ENCODE measurements at places on chromosomes 16 and 17.

DNA sequence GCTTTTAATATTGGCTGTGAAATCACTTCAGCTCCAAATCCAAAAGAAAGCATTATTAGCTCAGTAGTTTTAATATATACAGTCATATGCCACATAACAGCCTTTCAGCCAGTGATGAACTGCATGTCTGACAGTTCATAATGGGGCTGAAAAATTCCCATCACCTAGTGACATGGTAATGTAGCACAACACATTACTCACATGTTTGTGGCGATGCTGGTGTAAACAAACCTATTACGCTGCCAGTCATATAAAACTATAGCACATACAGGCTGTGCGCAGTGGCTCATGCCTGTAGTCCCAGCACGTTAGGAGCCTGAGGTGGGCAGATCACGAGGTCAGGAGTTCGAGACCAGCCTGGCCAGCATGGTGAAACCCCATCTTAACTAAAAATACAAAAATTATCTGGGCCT is 92.2 kb downstream of the TUBD1 start:
- DNase-seq = no peak

- no peak for DNase-seq
Observed at GRCh38 chr16:56941856-56942331, 10.0 kb downstream of the HERPUD1 start.

DNA sequence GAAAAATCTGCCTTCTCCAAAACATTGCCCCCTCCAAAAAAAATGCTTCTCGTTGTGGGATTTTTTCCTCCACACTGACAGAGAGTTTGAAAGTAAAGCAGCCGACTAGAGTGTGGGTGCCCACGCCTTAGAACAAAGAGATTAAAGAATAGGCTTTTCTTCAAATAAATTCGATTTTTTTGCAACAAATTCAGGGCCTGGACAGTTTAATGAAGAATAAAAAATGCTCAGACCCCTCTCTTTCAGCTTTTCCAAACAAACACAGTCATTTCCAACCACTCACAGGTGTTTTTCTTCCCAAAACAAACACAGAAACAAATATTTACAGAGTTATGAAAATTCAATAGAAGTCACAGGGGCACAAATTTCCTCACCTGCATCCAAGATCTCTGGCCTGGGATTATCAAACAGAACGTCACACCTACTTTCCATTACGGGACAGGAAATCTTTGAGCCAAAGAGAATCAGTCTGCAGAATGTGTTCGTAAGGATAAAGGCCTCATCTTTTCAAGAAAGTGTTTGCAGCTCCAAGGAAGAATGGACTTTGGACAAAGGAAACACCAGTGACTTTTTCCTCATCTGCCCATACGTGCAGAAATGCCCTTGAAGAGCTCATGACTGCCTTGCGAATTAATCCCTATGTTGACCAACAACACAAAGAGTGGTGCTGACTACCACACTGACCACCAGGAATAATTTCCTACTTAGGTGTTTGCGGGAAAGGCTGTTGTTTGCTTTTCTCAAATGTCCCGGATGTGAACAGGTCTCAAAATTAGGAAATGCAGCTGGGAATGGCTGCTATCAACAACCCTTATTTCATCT is 31.3 kb upstream of the TOX3 start:
- no peak for DNase-seq

DNA sequence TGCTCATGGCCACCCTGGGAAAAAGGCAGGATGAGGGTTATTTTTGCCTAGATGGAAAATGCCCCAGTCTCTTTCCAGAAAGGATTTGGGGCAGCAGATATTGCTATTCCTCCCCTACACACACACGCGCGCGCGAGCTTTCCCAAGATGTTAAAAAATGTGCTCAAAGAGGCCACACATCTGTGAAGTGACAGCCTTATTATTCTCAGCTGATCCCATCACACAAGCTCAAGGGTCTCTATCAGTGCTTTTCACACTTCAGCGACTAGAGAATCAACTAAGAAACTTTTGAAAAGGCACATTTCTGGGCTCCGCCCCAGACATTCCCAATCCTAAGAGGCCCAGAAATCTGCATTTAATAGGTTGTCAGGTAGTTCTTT is 5.7 kb upstream of the RAB5C start:
- no peak for DNase-seq

DNA sequence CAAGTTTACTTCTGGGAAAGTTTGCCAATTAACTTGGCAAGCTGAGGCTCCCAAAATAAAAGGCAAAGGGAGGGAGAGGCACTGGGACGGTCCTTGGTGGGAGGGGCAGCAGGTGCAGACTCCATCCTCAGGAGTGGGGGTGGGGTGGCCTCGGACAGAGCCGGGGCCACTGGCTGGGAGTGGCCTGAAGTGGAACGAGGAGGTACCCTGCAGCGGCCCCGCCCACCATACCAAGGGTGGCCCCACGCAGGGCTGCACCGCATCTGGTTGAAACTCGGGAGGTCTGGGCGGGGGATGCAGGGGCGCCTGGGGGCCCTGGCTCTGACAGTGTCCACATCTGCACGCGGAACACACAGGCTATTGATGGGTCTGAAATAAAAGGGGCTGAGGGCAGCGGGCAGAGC is 42.4 kb upstream of the SLC38A10 start:
- DNase-seq = no peak

- DNase-seq = peak; percentile 30
Observed at GRCh38 chr16:79599256-79599836, 1.2 kb downstream of the MAF start.

GRCh38 chr16:31113121-31114120 is 4.0 kb upstream of the KAT8 start:
- DNase-seq = no peak

DNA sequence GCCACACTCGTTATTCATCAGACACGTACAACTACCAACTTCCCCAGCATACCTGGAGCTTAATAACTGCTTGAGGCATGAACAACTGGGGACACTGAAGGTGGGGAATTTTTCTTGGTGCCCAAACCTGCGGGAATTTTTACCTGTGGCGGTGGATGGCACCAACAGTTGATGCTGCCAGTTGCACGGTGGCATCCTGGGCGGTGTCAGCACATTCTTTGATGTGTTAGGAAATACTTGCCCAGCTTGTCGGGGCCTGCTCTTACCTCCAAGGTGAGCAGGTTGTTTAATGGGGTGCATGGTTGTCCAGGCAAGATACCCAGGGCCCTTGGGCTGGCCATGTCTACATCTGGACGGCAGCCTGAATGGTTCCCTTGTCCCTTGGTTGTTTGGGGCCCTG is 79.6 kb downstream of the CRISPLD2 start:
- DNase-seq = no peak

DNA sequence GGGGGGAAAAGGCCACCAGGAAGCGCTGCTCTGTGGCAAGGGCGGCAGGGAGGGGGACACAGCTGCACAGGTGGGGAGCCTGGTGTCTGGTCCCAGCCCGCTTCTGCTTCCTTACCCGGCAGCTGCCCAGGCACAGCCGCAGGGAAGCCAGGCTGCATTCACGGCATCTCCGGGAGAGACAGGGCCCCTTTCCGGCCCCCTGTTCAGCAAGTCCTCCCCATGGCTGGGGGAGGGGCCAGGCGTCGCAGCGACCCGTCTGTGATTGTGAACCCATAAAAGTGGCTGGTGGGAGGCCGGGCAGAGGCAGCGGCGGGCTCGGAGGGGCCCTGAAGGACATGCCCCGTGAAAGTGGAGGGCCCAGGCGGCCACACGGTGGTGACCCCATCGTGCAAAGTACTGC is 28.7 kb downstream of the SOX8 start:
- no peak for DNase-seq

DNA sequence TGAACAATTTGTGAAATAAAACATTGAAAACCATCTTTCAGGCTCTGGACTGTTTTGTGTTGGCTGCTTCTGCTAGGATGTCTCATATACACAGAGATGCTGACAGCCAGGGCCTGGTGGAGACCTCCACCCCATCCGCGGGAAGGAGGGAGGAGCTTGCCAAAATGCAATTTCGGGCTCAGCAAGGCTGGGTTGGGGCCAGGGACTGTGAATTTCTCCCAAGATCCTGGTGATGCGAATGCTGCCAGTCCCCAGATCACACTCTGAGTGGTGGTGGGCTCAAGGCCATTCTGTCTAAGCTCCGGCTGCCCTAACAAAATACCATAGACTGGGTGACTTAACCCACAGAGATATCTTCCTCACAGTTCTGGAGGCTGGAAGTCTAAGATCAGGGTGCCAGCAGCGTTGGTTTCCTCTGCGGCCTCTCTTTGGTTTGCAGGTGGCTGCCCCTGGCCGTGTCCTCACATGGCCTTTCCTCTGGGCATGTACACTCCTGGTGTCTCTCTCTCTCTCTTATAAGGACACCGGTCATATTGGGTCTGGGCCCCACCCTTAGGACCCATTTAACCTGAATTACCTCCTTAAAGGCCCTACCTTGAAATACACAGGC is 89.8 kb downstream of the CRISPLD2 start:
- DNase-seq = no peak

DNA sequence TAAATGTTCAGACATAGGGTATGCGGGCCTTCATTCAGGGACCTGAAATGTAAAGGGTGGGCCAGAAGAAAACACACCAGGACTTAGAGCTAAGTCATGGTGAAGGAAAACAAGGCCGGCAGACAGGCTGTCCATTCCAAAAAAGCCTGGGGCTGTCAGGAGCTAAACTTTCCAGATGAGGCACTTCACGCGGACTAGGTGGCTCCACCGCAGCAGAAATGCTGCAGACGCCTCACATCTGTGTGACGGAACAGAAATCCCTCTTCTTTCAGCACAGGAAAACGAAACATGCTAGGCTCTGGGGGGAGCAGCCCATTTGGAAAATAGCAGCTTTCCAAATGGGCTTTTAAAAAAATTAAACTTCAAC is 88.7 kb downstream of the HS3ST3A1 start:
- DNase-seq = no peak

DNA sequence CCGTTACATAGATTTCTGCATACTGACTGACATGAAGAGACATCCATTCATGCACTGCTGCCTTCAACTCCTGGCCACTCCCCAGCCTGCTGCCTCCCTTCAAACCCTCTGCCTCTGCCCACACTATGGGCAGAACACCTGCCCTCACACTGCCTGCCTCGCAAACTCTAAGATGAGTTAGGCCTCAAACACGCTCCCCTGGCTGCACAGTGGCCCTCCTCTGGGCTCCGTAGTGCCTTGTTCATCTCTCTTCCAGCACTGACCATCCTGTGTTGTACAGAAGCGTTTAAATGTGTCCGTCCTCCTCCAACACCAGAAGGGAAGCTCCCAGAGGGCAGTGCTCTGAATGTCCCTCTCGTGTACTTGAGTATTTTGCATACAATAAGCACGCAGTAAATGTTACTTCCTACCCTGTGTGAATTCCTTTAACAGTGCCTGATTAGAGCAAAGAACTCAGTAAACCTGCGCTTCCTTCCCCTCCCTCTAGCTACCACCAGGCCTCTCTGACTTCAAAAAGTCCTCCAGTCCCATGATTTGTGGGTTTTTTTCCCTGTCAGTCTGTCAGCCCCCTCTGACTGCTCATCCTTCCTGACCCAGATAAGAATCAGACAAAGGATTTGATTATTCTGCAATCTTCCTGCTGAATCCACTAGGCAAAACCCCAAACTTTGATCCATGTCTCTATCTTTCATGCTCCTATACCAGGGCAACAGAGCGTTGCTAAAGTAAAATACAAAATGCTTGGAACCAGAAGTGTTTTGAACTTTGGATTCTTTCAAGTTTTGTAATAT is 3.9 kb downstream of the DHX33 start:
- DNase-seq = no peak

GRCh38 chr16:83095941-83096692 is 469.3 kb downstream of the CDH13 start:
- DNase-seq = no peak

- no peak for DNase-seq
Observed at GRCh38 chr16:67873435-67874370, 851 bp downstream of the EDC4 start.

DNA sequence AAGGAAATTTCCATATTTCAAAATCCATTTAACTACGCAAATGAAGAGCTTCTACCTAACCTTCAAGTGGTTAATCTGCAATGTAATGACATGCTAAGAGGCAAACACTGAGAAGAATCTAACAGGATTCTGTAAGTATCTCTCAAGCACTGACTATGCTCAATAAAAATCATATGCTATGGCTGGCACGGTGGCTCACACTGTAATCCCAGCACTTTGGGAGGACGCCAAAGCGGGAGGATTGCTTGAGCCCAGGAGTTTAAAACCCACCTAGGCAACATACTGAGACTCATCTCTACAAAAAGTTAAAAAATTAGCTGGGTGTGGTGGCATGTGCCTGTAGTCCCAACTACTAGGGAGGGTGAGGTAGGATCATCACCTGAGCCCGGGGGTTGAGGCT is 32.7 kb downstream of the GNA13 start:
- no peak for DNase-seq

- no peak for DNase-seq
Observed at GRCh38 chr16:59411961-59412841, 678.1 kb upstream of the GOT2 start.

DNA sequence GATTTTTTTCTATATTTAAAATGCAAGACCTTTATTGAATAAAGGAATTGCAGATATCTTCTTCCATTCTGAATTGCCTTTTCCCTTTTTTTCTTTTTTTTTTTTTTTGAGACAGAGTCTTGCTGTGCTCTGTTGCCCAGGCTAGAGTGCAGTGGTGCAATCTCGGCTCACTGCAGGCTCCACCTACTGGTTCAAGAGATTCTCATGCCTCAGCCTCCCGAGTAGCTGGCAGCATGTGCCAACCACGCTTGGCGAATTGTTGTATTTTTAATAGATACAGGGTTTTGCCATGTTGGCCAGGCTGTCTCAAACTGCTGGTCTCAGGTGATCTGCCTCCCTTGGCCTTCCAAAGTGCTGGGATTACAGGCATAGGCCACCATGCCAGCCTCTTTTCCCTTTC is 151.5 kb downstream of the CEP112 start:
- DNase-seq = no peak

- no peak for DNase-seq
Observed at GRCh38 chr17:64234961-64235360, 28.1 kb downstream of the TEX2 start.

GRCh38 chr16:70682239-70683145 is 3.4 kb downstream of the MTSS2 start:
- no peak for DNase-seq

DNA sequence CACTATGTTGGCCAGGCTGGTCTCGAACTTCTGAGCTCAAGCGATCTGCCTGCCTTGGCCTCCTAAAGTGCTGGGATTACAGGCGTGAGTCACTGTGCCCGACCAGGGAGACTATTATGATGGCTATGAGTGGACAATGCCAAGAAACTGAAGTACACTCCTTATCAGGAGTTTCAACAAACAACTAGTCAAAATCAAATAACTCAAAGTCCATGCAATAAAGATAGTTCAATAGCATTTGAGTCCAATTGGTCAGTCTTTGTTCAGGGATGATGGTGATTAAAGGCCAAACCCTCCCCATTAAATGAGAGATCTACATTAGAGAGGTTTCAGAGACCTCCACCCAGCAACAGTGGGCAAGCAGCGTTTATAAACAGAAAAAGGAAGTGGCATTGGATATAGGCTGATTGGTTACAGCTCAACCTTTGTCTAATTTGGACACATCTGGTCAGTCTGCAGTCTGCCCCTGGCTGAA is 8.0 kb downstream of the CHST5 start:
- DNase-seq = no peak

Measured in progenitor cell of endocrine pancreas (in vitro differentiated cells).